GM12864 (cell line): ENCODE measurements at places on chromosomes 2 and 18.

- DNase-seq: no peak
These were observed 283.5 kb downstream of the LRATD1 start for GRCh38 chr2:14915983-14916382.

- peak; percentile 68 for DNase-seq
These were observed 65.7 kb downstream of the SPRED2 start for GRCh38 chr2:65366595-65367125.

DNA sequence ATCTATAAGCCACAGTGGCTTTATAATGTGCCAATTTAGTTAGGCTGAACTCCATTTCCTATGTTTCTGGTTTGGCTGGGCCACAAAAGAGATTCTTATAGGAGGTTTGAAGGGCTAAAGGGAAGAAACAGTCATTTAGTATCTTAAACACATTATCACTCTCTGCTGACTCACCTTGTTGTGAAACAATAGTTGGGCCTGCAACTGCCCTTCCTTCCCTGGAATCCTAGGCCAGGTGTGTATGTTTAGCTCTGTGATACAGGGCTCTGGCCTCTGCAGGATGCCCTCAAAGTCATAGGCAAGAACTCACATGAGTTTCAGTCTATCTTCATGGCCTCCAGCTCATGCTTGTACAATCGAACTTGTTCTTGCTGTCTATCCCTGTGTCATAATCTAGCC, 400.0 kb upstream of the CELF4 start:
- no peak for DNase-seq

DNA sequence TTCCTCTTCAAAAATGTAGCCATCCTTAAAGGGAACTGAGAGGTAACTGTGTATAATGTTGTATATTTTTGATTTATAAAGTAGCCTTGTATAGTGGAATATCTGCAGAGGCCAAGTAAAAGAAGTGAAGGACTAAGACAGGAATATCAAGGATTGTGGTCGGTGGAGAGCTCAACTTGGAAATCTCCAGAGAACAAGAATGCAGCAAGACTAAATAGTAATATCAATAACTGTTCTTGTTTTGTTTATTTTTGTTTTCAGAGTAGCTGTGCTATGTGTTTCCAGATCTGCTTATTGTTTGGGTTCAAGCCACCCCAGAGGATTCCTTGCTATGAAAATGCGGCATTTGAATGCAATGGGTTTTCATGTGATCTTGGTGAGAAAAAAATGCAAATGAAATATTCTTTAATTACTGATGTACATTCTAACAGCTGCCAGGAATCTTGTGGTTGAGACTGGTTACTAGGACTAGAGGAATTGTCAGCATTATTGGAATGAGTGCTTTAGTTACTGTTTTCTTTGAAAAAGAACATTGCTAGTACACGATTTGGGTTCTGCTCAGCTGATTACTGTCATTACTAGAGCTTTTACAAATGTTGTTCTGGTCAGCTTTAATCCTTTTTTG, 25.0 kb downstream of the FASTKD2 start:
- no peak for DNase-seq

GRCh38 chr2:130304726-130305125, 38.0 kb upstream of the IMP4 start:
- DNase-seq: no peak

DNA sequence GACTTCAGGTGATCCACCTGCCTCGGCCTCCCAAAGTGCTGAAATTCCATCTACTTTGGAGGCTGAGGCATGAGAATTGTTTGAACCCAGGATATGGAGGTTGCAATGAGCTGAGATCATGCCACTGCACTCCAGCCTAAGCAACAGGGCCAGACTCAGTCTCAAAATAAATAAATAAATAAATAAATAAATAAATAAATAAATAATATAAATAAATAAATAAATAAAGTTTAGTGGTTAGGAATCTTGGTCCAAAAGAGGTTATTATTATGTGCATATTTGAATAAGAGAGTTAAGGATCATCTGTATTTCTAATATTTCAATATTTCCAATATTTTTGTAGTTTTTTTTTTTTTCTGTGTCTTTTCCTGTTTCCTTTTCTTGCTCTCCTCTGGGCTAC, 90.8 kb downstream of the HS6ST1 start:
- no peak for DNase-seq

DNA sequence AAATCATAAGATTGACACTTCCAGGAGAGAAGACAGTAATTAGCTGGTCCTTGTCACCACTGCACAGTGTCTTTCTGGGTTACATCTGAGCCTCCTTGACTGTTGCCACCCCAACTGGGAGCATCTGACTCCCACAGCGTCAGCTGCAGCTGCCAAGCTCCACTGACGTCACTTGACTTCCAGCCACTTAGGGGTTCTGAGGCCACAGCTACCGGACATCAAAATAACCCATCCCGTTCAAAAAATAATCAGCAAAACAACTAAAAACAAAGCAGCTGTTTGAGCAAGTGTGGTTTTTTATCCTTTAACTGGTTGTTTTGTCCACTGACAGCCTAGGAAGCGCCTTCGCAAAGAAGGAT, 206.5 kb upstream of the AGAP1 start:
- DNase-seq: no peak

DNA sequence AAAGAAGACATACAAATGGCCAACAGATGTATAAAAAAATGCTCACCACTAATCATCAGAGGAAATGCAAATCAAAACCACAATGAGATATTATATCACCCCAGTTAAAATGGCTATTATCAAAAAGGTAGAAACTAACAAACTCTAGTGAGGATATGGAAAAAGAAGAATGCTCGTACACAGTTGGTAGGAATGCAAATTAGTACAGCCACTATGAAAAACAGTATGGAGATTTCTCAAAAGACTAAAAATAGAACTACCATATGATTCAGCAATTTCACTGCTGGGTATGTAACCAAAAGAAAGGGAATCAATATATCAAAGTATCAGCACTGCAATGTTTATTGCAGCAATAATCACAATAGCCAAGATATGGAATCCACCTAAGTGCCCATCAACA, 519.3 kb upstream of the HNMT start:
- DNase-seq: no peak

DNA sequence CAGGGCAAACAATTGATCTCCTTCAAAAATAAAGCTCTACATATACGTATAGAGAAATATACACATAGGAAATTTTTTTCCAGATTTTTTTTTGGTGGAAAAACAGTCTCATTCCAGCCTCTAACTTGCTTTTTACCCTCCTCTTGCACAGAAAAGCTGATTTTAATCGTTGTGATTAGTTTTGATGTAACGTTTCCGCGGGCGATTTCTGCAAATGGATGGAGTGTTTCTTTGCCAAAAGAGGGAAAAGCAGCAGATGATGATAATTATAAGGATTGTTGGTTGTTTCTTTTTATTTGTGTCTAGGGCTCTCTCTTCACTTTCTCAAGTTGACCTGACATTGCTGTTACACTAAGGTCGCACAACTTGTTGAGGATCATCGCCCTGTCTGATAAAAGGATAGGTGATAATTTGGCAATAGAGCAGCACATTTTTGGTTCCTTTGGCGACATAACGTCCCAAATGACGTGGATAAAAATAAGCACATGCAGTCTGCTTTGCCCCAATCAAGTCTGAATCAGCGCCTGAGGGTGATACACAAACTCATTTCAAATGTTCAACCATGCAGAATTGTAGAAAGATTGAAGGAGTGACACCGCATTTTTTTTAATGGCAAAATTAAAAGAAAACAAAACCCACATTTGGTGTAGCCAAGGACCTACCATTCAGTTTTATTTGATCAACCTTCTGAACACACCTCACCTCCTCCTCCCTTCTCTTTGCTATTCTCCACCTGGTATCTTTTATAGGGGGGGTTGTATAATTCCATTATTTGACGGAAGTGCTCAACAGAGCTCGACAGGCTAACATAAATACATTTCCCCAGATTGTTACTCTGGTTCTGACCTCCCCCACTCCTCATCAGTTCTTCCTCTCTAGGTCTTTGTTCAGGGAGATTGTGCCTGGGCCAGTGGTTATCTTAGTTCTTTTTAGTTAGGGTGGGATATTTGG, 109.6 kb upstream of the KCTD1 start:
- DNase-seq: no peak

DNA sequence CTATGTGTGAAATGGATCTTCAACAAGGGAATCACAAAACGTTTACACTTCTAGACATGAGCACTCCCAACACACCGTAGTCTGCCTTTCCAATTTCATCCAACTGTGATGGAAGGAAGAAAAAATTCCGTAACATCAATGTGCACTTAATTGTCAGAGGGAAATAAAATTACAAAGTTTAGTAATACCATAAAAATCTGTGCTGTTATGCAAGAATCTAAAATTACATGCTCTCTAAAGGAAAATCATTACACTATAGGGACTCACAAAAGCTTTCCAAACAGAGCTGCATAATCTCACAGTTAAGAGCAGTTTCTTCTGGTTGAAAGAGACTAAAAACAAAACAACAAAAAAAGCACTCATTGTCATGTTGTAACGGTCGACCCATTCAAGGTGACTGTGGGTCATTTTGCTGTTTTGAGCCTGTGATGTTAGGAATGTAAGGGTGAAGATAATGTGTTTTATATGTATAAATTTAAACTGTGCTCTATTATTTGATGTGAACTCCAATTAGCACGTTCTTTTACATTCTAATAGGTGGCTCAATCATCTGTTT, 698.0 kb downstream of the TDRD15 start:
- no peak for DNase-seq

- no peak for DNase-seq
These were observed 18.4 kb upstream of the TXNL4A start for GRCh38 chr18:80006724-80007123.

DNA sequence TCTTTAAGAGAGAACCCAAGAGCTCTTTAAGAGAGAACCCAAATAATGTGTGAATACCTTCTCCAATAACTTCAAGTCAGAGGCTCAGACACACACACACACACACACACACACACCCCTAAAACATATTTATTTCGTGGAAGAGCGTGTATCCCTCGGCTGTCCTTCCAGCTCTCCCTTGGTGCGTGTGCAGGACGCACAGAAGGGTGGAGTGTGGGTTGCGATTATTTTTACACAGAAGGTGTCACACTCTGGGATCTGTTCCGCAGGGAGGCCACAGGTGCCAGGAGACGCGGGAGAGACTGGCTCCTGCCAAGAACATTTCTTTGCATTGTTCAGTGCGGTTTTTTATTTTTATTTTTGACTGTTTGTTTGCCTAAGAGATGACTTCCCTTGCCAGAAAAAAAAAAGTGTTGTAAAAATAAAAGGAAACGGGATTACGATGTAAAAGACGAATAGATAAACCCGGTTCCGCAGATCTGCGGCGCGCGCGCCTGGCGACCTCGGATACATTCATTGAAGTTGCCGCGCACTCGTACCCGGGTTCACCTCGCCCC, 47.3 kb upstream of the ATP6V1B1 start:
- DNase-seq: no peak
